Vagina (tissue), 2 donors: ENCODE measurements at places on chromosomes 2 and 18.

- no peaks in the 10 kb centered on the region for H3K27me3 ChIP-seq
- DNase-seq: no peak
- H3K4me1 ChIP-seq: peaks cover 7% of the 10 kb centered on the region
- H3K4me3 ChIP-seq: no peak overlapping the region
These were observed 5.9 kb downstream of the GEN1 start for GRCh38 chr2:17759805-17760204.

DNA sequence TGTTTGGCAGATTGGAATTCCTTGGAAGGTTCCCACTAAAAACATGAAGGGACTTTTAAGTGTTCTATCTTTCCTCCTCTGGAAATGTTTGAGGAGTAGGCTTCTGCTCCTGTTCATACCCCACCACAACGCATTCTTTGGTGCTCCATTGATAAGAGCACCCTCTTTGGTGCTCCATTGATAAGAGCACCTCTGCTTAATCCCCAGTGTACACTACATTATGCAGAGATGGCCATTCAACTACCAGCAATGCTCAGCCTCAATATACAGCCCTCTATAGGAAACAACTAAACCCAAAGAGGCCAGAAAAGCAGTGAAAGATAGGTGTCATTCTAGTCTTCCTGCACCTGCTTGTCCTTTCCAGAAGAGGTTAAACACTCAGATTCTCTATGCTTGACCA lies 1.8 kb upstream of the CHAC2 start:
- DNase-seq: no peak
- H3K27ac ChIP-seq: no peak overlapping the region
- peaks cover 17% of the 10 kb centered on the region for H3K4me1 ChIP-seq
- no peaks in the 10 kb centered on the region for H3K36me3 ChIP-seq
- no peak overlapping the region for H3K4me3 ChIP-seq
- no peaks in the 10 kb centered on the region for H3K27me3 ChIP-seq

GRCh38 chr2:7011356-7012083 lies 94.3 kb downstream of the RNF144A start:
- no peaks in the 10 kb centered on the region for H3K27me3 ChIP-seq
- H3K4me3 ChIP-seq: no peak overlapping the region
- DNase-seq: no peak

- no peak for DNase-seq
- H3K4me3 ChIP-seq: no peak overlapping the region
- H3K27me3 ChIP-seq: no peaks in the 10 kb centered on the region
- H3K27ac ChIP-seq: no peak overlapping the region
- H3K36me3 ChIP-seq: no peaks in the 10 kb centered on the region
These were observed 25.7 kb upstream of the FAM178B start for GRCh38 chr2:97011977-97012569.

DNA sequence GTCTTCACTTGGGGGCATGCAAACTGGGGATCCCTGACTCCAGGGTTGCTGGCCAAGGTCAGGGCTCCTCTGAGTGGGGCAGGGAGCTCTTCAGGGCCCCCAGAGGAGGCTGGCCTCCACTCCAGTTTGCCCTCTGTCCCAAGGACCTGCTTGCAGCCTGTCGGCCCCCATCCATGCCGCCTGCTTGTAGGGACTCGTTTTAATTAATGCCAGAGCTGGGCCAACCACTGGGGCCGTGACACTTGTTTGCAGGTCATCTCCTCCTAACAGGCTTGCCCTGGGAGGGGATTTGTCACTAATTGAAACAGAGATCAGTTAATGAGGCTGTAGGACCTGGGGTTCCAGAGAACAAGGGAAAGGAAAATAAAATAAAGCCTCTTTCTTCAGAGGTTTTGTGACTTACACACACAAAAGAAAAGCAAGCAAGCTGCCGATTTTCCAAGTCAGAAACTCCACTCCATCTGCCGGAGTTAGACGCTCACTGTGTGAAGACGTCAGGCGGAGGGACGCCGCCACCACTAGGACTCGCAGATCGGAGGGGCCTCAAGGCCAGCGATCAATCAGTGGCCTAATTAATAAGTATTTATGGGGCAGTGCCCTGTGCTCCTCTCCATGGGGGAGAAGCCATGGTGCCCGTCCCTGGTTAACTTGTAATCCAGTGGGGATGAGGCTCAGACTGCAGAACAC lies 75.9 kb downstream of the SFXN5 start:
- no peak overlapping the region for H3K4me3 ChIP-seq
- DNase-seq: peak; percentile 62
- H3K27ac ChIP-seq: no peak overlapping the region
- no peaks in the 10 kb centered on the region for H3K27me3 ChIP-seq
- H3K4me1 ChIP-seq: no peaks in the 10 kb centered on the region
- H3K36me3 ChIP-seq: no peaks in the 10 kb centered on the region

GRCh38 chr18:26780520-26781325 lies 84.8 kb downstream of the AQP4 start:
- H3K4me1 ChIP-seq: no peaks in the 10 kb centered on the region
- no peak overlapping the region for H3K27ac ChIP-seq
- no peak for DNase-seq
- no peak overlapping the region for H3K4me3 ChIP-seq
- no peaks in the 10 kb centered on the region for H3K36me3 ChIP-seq
